ENCODE measurements at places on chromosomes 1 and 21. TPM values are rescaled to one million over a fixed set of nuclear protein-coding genes. Genes with fewer than 3 reads are reported as not detected.

DNA sequence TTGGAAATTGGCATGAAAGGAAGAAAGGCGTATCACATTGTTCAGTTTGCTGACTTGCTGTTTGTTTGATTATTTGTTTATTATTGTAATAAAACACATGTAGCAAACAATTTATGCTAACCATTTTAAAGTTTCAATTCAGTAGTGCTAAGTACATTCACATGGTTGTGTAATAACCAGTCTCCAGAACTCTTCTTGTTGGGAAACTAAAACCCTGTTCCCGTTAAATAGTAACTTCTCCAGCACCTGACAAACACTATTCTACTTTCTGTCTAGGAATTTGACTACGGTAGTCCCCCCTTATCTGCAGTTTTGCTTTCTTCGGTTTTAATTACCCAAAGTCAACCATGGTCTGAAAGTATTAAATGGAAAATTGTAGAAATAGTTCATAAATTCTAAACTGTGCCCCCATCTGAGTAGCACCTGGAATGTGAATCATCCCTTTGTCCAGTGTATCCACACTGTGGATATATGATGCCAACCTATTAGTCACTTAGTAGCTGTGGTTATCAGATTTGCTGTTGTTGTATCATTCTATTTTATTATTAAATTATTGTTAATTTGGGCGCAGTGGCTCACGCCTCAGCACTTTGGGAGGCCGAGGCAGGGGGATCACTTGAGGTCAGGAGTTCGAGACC is 5.5 kb downstream of the MORC3 start:
- no peaks in the 10 kb centered on the region for H3K27me3 ChIP-seq
- peaks cover 8% of the 10 kb centered on the region for H3K4me1 ChIP-seq
- H3K4me3 ChIP-seq: no peak overlapping the region
- no peaks in the 10 kb centered on the region for H3K36me3 ChIP-seq
- no peak overlapping the region for H3K27ac ChIP-seq
- no peak for DNase-seq

DNA sequence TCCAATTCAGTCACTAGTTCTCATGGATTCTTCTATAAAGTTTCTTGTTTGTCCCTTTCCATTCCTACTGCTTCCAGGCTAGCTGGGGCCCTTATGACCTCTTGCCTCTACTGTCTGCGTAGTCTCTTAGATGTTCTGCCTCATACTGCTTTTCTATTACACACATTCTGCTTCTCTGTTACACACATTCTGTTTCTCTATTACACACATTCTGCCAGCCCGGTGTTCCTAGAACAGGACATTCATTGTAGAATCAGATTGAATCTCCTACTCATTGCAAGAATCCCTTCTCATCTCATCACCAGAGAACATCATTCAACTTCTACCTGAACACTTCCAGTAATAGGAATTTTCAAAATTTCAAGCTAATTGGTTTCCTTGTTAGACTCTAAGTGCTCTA is 69.3 kb upstream of the QSOX1 start:
- H3K27me3 ChIP-seq: no peaks in the 10 kb centered on the region
- no peak overlapping the region for H3K27ac ChIP-seq
- no peak overlapping the region for H3K4me3 ChIP-seq
- H3K4me1 ChIP-seq: no peaks in the 10 kb centered on the region

DNA sequence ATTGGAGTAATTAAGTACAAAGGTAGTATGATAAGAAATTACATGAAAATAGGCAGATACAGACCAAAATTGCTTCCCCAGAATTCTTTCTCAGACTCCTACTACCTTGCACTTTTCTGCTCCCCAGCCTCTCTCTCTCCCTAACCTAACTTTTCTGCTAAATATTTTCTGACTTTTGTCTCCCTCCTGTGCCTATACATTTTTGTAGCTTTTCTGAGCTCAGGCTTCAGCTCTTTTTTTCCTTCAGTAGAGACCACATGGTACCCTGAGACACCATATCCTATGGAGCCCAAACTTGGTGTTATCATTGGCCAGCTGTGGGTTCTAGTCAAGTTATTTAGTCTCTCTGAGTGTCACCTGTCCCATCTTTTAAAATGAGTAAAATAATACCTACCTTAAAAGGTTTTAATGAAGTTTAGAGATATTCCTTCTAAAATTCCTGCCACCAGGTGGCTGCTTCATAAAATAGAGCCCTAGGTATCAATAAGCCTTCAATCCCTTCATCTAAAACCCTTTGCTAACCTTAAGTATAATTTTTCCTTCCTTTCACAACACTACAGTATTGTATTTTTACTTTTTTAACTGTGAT is 237.6 kb upstream of the DUSP10 start:
- no peak for DNase-seq
- no peaks in the 10 kb centered on the region for H3K36me3 ChIP-seq
- no peak overlapping the region for H3K27ac ChIP-seq

- H3K27me3 ChIP-seq: no peaks in the 10 kb centered on the region
- peak overlapping the region; percentile 92 for H3K4me3 ChIP-seq
- peaks cover 17% of the 10 kb centered on the region for H3K4me1 ChIP-seq
- no peak for DNase-seq
- H3K27ac ChIP-seq: peak overlapping the region; percentile 71
- no peaks in the 10 kb centered on the region for H3K36me3 ChIP-seq
Measured at GRCh38 chr1:94819238-94819944, 766 bp upstream of the SLC44A3 start.

DNA sequence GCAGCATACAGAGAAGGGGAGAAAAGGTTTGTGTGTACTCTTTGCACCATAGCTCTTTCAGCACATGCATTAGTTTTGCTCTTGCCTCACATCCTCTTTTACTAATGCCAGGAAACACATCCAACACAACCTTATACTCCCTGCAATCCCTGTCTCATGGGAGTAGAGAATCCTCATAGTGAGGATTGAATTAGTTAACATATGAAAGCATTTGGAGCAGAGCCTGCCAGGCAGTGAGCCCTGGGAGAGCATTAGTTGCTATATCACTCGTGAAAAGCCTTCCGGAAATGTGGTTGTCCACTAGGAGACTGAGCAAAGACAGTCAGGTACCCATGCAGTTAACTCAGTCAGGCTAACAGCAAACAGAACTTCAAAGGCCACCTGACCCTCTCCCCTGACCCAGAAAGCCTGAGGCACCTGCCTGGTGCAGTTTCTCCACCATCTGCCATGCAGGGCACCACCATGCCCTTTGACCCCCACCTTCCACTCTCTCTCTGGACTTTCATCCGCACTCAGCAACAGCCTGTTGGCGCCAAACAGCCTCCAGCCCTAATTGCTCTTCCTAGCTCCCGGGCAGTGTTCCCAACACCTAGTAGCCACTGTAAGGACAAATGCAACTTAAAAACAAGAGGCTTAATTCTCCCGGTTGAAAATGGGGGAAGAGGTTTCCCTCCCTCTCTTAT is 14.9 kb upstream of the AGT start:
- no peak for DNase-seq
- H3K4me1 ChIP-seq: no peaks in the 10 kb centered on the region
- no peaks in the 10 kb centered on the region for H3K36me3 ChIP-seq

GRCh38 chr1:35490250-35490649 is 67.0 kb downstream of the KIAA0319L start:
- H3K27ac ChIP-seq: no peak overlapping the region
- no peaks in the 10 kb centered on the region for H3K36me3 ChIP-seq
- no peak for DNase-seq

- no peak overlapping the region for H3K27ac ChIP-seq
- no peaks in the 10 kb centered on the region for H3K27me3 ChIP-seq
- no peak for DNase-seq
- H3K4me3 ChIP-seq: no peak overlapping the region
Measured at GRCh38 chr1:5164158-5164557, 509.7 kb downstream of the AJAP1 start.

DNA sequence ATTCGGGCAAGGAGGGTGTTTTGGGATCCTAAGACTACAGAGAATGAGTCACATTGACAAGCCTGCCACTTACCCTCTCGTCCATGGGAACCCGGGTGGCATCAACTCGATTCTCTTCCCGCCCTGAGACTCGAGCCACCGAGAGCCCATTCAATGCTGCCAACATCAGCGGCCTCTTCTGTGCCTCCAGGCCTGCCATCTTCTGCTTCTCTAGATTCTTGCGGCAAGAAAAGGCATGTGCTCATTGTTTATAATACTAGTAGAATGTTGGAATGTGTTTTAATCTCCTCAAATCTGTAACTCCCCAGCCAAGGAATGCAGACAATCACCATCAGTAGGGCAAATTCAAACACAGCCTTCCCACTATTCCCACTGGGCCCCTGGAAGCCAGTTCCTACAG is 96.9 kb downstream of the SMYD2 start:
- no peak overlapping the region for H3K4me3 ChIP-seq
- H3K27me3 ChIP-seq: no peaks in the 10 kb centered on the region
- peaks cover 4% of the 10 kb centered on the region for H3K4me1 ChIP-seq
- peaks cover 21% of the 10 kb centered on the region for H3K36me3 ChIP-seq
- no peak for DNase-seq
- no peak overlapping the region for H3K27ac ChIP-seq

DNA sequence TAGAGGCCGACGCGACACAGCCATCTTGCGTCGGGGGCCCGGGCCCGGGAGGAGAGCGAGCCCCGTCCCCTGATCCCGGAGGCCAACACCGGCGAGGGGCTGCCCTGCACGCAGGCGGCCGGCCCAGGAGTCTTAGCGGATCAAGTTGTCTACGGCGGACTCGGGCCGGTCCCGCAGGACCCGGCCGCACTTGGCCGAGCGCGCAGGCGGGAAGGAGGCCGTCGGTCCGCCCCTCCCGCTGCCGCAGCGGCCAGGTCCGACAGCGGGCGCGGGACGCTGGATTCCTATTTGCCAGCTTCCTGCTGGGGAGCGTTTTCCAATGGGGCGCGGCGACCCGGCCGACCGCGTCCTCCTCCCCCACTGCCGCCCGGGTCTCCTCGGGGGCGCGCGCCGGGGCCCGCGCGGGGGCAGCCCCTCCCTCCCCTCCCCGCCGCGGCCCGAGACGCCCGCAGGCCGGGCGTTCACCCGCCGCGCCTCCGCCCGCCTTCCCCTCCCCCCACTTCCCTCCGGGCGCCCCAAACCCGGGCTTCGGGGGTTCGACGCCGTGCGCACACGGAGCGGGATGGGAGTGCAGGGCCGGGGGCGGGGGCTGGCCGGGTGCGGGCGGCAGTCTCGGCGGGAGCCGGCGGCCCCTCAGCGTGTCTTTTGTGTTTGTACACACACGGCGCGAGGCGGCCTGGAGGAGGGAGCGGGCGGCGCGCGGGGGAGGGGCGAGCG is 517 bp upstream of the H3-3A start:
- peak; percentile 91 for DNase-seq
- peak overlapping the region; percentile 98 for H3K27ac ChIP-seq
- H3K27me3 ChIP-seq: no peaks in the 10 kb centered on the region
- H3K36me3 ChIP-seq: peaks cover 14% of the 10 kb centered on the region

DNA sequence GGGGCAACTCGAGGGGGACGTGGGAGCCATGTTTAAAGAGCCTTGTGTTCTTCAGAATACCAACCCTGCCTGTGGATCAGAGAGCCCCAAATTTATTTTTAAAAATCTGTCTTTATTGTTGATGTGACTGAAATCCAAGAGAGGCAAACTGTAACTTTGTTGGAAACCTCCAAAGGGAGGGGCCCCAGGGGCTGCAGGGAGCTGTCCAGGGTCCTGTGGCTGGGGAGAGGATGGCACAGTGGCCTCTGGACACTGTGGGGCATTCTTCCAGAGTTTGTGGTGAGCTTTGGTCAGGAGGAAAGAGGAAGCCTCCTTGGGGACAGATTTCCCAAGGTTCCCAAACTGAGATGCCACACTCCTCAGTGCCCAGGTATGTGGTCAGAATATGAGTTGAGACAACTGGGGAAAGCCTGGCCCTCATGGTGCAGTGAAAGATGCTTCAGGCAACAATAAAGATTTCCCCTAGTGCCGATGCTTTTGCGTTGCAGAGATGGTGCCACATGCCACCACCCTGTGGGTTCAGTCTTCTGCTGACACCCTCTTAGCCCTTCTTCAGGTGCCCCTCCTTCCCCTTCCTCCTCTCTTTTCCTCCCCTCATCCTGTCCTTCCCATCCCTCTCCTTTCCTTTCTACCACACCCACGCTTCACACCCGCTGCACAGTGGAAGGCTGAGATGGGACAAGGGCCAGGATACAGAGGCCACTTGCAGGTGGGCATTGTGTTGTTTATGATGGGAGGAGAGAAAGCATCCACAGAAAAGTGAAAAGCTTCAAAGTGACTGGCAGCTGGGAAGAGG is 122.1 kb downstream of the UCK2 start:
- peak; percentile 72 for DNase-seq
- no peaks in the 10 kb centered on the region for H3K4me1 ChIP-seq
- H3K4me3 ChIP-seq: no peak overlapping the region
- no peaks in the 10 kb centered on the region for H3K36me3 ChIP-seq
- H3K27me3 ChIP-seq: no peaks in the 10 kb centered on the region
- no peak overlapping the region for H3K27ac ChIP-seq

- H3K4me3 ChIP-seq: no peak overlapping the region
- DNase-seq: no peak
- H3K4me1 ChIP-seq: peaks cover 5% of the 10 kb centered on the region
- H3K27ac ChIP-seq: no peak overlapping the region
- no peaks in the 10 kb centered on the region for H3K27me3 ChIP-seq
Measured at GRCh38 chr1:18917071-18917799, 14.9 kb upstream of the ALDH4A1 start.

DNA sequence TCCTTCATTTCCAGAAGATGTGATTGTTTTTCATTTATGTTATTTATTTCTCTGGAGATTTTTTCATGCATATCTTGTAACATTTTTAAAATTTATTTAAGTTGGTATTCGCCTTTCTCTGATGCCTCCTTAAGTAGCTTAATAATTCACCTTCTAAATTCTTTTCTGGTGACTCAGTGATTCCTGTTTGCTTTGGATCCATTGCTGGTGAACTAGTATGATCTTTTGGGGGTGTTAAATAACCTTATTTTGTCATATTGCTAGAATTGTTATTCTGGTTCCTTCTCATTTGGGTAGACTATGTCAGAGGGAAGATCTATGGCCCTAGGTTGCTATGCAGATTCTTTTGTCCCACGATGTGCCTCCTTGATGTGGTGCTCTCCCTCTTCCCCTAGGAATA is 1347.2 kb upstream of the B3GALT2 start:
- no peaks in the 10 kb centered on the region for H3K36me3 ChIP-seq
- DNase-seq: no peak
- H3K27me3 ChIP-seq: no peaks in the 10 kb centered on the region
- no peak overlapping the region for H3K4me3 ChIP-seq
- no peaks in the 10 kb centered on the region for H3K4me1 ChIP-seq

DNA sequence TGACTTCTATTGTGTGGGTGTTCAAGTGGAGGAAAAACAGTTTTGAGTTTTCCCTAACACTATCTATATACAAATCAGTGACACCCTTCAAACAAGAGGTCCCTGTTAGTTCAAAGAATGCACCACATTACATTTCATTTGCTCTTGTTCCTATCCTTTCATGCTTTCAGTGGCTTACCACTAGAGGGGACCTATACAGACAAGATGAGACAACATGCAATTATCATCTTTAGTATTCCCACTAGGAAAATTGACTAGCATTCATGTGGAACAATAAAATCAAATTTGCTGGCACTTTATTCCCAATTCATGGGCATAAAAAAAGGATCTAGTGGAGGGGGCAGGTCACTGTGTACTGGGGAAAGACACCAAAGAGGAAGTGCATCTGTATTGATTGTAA is 13.3 kb upstream of the SIPA1L2 start:
- H3K27me3 ChIP-seq: no peaks in the 10 kb centered on the region
- no peaks in the 10 kb centered on the region for H3K4me1 ChIP-seq
- H3K4me3 ChIP-seq: no peak overlapping the region
- DNase-seq: no peak

Gene IL19
- 3.6 TPM for total RNA-seq

Gene TCHH
- total RNA-seq: 0.13 TPM

Gene INSRR
- total RNA-seq: 0.35 TPM

Gene ALDH9A1
- 70.7 TPM for total RNA-seq

Gene GPR37L1
- 0.13 TPM for total RNA-seq

Data from kidney (tissue), 22 donors.